NAMALWA (cell line): ENCODE measurements at places on chromosomes 1 and 21.
A peak's percentile ranks its signal among the peaks of the same experiment; 100 is the strongest.

GRCh38 chr1:228011721-228012311 is 5.0 kb downstream of the WNT3A start:
- DNase-seq: no peak

- no peak for DNase-seq
These were observed 40.6 kb upstream of the LBR start for GRCh38 chr1:225468270-225469020.

DNA sequence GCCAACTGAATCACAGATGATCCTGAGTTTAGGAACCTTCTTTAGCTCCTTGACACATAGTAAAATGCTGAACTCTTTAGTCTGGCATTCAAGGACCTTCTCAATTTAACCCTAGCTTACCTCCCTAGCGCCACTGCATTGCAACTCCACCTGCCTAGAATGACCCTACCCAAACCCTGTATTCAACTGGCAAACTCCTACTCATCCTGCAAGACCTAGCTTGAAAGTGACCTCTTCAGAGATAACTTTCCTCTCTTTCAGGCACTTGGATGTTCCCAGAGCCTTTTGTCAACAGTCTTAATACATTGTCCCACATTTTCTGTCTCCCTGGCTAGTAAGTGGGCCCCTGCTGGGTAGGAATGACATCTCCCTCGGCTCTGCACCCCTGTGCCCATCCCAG is 19.7 kb downstream of the TRIM62 start:
- DNase-seq: no peak

DNA sequence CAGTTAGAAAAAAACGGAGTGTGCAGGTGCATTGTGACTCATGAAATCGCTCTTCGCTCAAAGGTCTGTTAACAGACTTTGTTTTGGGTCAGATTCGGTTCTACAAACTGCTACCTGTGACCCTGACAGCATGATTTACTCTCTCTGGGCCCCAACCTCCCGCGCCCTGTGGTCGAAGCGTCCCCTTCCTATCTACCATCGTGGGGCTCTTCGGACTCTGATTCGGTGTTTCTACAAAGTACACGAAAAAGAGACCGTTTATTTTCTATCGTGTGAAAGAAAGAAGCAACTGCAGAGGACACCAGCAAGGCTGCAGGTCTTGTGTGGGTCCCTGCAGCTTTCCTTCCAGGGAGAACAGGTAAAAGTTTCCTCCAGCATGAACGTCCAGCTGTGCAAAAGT is 29.4 kb upstream of the SLC19A1 start:
- no peak for DNase-seq

GRCh38 chr21:16071761-16072160 is 342.0 kb downstream of the USP25 start:
- no peak for DNase-seq

DNA sequence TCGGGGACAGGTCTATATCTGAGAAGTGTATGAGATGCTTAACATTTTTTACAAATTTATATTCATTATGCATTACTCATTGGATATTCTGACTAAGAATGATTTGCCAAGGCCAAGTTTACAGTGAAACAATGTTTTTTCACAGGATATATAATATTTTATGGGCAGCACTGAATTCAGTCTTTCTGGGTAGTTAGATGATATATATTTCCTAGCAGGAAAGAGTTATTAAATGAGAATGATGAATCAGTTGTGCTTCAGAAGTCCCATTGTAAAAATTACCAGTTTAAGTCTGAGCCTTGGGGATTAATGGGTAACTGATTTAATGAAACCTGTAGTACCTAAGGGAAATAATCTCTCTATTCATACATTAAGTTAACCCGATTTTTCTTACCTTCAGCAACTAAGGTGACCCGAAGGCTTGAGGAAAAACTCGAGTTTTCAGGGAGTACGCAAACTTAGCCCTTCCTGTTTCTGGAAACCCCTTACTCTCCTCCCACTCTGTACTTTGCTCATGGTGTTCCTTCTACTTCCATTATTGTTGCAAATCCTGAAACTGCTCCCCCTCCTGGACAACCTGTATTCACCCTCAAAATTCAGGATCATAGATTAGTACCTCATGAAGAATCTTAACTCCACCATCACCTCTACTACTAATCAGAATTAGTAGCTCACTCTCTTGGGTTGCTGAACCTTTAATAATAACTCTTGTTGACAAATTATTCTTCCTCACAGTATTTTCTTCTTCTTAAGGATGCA is 135.1 kb downstream of the AK5 start:
- peak; percentile 17 for DNase-seq

DNA sequence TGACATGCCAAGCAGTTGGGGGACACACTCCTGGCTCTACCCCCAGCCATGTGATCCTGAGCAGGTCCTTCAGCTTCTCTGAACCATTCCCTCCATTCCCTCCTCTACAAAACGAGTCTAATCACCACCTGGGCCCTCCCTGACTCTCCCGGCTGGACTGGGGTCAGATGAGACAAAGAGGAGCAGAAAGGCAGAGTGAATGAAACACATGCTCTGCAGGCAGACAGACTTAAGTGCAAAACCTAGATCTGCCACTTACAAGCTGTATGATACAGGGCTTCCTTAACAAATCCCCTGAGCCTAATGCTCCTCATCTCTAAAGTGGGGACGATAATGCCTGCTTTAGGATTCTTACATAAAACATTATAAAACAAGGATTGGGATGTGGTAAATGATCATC is 17.3 kb downstream of the RIMS3 start:
- no peak for DNase-seq

- no peak for DNase-seq
These were observed 31.9 kb upstream of the ECE1 start for GRCh38 chr1:21321963-21322680.

- no peak for DNase-seq
These were observed 67.0 kb upstream of the CACNA1E start for GRCh38 chr1:181416268-181416860.

- DNase-seq: no peak
These were observed 215.8 kb upstream of the JUN start for GRCh38 chr1:58999676-59000075.

GRCh38 chr21:45764792-45765191 is 121.3 kb downstream of the PCBP3 start:
- no peak for DNase-seq

DNA sequence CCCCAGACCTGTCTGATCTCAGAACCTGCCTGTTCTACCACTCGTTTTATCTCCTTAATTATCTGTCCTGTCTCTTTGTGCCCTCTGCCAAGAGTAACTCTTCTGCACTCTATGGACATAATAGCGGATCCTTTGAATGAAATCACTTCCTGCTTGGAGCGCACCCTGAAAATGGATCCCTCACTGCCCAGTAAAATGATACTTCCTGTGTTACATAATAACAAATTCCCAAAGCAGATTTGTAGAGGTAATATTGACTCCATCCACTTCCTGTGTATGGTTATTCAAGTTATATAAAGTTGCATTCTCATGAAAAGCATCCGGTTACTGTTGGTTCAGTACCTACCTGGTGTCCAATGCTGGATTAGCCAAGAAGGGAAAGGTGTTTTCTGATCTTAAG is 246.0 kb downstream of the TRABD2B start:
- no peak for DNase-seq

GRCh38 chr1:13583966-13584791 is 547 bp downstream of the PDPN start:
- DNase-seq: no peak

DNA sequence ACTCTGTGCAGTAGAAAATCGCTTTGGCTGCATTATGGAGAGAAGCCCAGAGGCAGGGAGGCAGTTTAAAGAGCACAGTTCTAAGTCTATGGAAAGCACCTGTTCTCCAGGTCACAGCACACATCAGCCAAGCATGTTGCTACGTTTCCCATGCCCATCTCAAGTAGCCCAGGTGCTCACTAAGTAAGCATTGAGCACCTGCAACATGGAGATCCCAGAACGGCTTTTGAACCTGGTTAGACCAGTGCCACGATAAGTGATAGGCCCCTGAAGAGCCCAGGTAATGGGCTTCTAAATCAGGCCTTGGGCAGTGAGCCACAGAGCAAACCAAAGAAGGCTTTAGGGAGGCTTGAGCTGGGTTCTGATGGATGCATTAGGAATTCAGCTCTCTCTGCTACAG is 186.2 kb downstream of the C1orf94 start:
- no peak for DNase-seq

GRCh38 chr1:247638781-247639180 is 33.4 kb downstream of the OR2G3 start:
- DNase-seq: no peak

- DNase-seq: no peak
These were observed 102.3 kb downstream of the LACTBL1 start for GRCh38 chr1:22870201-22870871.

DNA sequence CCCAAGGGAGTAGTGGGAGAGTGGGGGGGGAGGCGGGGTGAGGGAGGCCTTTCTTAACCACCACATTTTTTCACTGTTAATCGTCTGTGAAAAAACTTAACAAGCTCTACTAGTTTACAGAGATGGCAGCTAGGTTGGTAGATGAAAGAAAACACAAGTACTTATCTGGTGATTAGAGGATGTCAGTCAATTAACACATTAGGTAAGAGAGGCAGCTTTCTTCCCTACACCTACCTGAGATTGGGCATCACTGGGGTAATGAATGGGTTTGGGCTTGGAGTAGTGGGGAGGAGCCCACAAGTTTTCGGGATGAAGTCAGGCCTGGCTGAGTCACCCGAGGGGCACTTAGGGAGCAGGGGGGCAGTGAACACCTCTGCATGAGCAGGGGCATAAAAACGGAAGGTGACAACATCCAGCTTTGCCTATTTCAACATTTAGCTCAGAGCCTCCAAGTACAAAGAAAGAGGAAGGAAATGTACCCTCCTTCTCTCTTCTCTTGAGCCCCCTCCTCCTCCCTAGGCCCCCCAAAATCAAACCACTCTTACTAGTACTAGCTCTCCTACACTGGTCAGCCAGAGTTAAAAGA is 2.5 kb downstream of the LBR start:
- peak; percentile 36 for DNase-seq

DNA sequence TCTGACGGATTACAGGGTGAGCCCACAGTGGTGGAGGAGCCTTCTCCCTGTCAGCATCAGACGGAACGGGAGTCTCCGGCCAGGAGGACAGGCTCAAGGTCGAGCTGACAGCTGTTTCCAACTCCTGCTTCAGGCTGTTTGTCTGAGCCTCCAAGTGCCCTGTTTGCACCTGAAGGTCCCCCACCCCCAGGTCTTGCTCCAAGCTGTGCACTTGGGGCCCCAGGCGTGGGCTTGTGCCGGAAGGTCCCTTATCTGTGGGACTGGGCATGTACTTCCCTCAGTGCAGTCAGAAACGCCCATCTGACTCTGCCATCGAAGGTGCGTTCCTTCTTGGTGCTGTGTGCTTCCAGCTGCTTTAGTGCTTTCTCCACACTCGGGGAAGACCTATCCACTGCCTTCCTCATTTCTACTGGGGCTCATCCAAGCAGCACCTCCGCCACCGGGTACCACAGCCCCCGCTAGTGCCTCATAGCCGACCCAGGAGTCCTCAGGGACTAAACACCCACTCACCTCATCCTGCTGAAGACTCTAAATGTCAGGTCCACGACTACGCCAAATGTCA is 29.5 kb upstream of the CR2 start:
- DNase-seq: no peak

DNA sequence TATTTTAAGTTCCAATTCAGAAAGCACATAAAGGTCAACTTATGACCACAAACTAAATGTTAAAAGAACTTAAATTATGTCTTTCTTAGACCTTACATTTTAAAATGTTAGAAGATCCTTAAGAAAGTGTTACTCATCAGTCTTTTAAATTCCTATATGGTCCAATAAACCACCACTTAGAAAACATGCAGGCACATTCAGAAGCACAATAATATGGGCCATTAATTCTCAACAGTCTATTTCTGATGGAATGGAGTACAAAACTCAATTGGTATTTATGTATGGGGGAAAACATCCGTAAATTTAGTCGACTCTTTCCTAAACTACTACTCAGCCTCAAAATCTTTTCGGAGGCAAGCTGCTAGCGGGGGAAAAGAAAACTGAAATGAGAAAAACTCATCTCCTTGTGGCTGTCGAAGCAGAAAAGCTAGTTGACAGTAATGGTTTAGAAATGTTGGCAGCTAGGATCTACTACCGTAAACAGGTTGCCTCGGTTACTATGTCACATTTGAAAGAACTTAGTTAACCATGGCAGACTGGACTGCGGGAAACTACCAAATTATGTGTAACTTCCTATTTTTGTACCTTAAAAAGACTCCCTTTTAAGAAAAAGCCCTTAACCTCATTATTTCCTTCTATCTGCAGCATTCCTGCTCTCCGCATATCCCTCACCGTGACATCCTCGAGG is 1.0 kb downstream of the TRMT1L start:
- peak; percentile 61 for DNase-seq

- DNase-seq: no peak
These were observed 28.7 kb downstream of the ABCA4 start for GRCh38 chr1:94092210-94092613.

DNA sequence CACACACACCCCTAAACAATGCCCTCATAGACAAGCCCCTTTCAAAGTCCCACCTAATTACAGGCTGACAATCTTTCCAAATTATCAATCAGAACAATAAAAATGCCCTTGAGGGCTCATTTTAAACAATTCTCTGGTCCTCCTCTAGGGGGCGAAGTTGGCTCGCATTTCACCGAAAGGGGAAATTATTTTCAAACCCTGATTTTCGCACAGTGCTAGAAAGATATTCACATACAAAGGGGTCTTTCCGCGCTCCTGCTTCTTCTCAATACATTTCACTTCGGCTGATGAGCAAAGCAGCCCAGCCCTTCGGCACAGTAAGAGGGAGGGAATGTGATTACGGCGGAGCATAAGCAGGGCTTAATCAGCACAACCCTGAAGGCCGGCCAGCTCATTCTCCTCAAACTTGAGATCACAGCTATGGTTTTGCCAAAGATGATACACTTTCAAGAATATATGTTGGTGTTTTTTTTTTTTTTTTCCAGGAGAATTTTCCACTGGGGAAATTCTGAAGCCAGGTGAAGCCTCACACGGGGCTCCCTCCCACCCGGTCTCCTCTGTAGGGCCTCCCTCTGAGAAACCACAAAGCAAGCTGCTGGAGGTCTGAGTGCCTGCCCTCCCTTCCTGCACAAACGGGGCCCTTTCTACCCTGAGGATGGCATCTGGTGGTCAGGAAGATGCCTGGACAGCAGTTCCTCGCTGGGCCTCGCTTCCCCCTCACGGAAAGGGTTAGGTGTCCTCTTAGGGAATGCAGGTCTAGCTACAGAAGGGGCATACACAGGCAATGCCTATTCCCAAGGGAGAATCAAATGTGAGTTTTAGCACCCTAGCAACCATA is 66.9 kb downstream of the GNG12 start:
- peak; percentile 67 for DNase-seq

DNA sequence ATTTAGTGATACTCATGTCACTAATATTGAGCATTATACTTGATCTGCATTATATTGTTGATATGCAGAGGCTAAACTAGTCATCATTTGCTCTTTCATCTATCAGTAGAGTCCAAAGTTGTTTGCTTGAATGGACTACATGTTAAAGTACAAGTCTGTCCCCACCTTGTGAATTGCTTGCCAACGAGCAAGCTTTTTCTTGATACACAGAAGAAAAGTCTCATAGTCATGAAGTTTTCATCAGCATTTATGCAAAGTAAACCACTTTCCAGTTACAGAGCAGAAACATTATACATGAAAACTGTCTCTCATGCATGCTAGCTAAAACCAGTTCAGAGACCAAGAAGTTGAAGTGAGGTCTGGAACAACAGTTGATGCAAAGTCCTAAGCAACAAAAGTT is 13.0 kb downstream of the SFPQ start:
- peak; percentile 45 for DNase-seq

GRCh38 chr1:93591676-93592550 is 89.7 kb downstream of the BCAR3 start:
- peak; percentile 55 for DNase-seq
